ENCODE measurements at places on chromosomes 13 and 19.

- DNase-seq: no peak
Measured at GRCh38 chr13:98976338-98976737, 1.5 kb downstream of the DOCK9 start.

- no peak for DNase-seq
Measured at GRCh38 chr13:20043207-20043925, 84.8 kb downstream of the ZMYM2 start.

DNA sequence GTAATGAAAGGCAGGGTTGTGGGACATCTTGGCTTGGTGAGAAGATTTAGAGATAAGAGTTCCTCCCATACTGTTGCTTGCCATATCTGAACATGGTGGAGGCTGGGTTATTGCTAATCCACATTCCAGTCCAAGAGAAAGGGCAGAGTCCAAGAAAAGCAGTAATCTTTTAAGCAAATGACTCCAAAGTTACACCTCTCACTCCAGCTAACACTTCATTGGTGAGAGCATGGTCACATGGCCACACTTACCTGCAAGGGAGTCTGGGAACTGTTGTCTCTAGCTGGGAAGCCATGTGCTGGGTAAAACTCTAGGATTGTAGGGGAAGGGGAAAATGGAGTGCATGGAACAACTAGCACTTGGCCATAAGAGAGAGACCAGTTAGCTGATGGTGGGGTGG, 5.6 kb downstream of the C19orf81 start:
- no peak for DNase-seq

- DNase-seq: no peak
Measured at GRCh38 chr19:31326329-31327028, 22.8 kb downstream of the TSHZ3 start.

DNA sequence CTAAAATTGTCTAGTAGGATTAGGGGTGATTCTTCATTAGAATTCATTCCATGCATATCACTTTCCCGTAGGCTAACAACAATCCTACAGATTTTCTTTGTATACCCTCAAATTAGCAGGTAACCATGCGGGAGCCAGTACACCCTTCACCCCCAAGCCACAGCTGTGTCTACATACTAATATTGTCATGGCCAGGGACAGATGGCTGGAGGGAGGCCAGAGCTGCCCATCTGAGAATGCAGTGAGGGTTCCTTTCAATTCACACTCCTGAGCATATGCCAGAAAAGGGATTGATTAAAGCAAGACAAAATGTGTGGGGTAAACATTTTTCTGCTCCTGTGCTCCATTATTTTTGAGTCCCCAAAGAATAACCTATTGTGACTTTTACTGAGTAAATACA, 68.9 kb downstream of the FREM2 start:
- DNase-seq: no peak

- peak; percentile 13 for DNase-seq
Measured at GRCh38 chr13:106523576-106523975, 11.9 kb downstream of the EFNB2 start.

- no peak for DNase-seq
Measured at GRCh38 chr19:55958356-55958755, 10.7 kb downstream of the NLRP8 start.

GRCh38 chr19:6800991-6801484, 28.5 kb downstream of the VAV1 start:
- no peak for DNase-seq

DNA sequence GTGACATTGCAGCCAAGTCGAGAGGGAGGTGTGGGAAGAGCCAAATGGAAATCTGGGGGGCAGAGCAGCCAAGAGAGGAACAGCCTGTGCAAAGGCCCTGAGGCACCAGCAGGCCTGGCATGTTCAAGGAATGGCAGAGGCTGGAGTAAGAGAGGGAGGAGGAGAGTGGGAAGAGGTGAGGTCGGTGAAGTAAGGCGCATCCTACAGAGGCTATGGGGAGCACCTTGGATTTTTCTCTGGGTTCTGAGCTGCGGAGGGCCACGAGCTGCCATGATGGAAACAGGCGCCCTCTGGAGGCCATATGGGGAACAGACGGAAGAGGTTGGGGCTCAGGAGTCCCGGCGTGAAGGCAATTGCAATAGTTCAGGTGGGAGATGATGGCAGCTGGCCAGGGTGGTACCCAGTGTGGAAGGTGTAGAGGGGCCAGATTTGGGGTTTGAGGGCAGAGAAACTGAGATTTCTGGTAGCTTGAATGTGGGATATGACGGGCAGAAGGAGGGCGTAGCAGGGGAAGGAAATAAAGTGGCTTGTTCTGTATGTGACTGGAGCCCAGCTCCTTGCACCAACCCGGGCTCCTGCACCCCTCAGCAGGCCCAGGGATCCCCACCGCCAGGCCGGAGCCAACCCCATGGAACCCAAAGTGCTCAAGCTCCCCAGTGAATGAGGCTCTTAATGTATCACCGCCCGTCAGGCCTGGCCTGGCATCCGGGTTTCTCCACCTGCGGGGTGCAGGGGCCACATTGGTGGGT, 20.5 kb upstream of the STRN4 start:
- DNase-seq: no peak

DNA sequence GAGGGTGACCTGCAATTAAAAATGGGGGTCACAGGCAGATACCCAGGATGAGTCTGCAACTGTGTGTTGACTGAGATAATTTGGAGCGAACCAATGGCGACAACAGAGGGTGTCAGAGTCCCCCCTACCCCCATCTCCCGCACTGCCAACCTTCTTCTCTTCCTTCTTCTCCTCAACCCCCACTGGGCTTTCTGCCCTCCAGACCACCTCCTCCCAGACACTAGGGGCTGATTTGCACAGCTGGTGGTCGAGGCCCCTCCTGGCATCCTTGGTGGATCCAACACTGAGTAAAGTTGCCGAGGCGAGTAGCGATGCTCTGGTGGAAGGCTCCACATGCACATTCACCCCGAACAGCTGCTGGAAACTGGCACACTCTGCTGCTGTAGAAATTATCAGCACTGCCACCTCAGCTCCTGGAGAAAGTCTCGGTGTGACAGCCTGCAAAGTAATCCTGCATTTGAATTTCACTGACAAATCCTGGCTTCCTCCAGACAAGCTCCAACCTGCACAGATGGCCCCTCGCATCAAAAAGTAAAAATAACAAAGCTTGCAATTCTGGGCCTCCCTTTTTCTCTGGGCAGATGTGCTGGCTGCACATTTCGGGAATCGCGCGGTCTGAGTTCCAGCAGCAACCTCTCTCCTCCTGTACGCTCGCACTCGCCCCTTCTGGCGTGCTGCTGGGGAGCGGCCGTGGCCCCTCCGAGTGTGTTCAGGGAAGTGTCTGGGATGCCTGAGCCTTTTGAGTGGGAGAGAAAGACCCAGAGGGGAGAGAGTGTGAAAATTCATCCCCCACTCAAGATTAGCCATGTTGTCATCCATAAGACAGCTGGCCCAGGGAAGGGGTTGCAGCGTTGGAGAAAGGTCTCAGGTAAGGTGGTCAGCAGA, 28.5 kb downstream of the CCNE1 start:
- no peak for DNase-seq

GRCh38 chr13:99390601-99391000, 83.4 kb upstream of the GPR183 start:
- no peak for DNase-seq

DNA sequence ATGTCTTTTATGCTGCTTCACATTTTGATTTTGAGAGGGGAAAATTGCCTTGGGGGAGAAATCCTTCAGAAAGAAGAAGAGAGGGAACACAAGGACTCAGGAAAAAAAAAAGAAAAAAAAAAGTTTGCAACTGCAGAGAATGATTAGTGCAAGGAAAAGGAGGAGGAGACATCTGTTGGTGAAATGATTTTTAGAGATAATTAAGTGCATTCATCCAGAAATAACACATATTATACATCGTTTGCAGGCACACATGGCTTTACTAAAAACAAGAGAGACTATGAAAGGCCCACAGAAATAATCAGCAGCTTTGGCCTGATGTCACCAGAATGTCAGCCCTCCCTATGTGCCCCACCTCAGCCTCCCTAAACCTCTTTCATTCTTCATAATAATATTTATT, 1058.2 kb downstream of the PCDH9 start:
- no peak for DNase-seq

DNA sequence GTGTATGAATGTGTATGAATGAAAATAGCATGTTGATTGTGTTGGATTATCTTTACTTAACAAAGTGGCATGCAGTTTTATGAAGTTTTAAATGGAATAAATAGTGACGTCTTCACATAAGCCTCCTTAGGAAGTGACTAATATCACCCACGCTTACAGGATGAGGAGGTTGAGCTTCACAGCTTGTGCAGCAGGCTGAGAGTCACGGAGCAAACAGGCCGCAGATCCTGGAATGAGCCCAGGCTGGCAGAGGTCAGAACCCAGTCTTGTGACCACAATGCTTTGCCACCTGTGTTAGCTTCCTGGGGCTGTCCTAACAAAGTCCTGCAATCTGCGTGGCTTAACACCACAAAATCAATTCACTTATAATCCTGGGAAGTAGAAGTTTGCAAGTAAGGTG, 20.8 kb downstream of the LAIR2 start:
- no peak for DNase-seq

- DNase-seq: no peak
Measured at GRCh38 chr13:104318121-104318520, 1251.9 kb upstream of the SLC10A2 start.

DNA sequence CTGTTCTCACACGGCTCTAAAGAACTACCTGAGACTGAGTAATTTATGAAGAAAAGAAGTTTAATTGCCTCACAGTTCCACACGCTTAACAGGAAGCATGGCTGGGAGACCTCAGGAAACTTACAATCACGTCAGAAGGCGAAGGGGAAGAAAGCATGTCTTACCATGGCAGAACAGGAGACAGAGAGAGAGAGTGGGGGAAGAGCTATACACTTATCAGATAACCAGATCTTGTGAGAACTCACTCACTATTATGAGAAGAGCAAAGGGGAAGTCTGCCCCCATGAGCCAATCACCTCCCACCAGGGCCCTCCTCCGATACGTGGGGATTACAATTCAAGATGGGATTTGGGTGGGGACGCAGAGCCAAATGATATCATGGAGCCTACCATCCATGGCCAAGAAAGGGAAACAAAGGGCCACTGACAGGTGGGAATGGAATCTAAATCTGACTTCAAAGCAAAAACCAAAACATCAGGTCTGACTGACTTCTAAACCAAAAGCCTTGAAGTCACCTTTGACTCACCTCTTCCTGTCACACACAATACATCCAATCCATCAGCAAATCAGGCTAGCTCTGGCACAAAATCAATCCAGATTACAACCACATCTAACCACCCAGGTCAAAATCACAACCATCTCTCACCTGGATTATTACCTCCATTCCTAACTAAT, 189.7 kb downstream of the ENOX1 start:
- no peak for DNase-seq

DNA sequence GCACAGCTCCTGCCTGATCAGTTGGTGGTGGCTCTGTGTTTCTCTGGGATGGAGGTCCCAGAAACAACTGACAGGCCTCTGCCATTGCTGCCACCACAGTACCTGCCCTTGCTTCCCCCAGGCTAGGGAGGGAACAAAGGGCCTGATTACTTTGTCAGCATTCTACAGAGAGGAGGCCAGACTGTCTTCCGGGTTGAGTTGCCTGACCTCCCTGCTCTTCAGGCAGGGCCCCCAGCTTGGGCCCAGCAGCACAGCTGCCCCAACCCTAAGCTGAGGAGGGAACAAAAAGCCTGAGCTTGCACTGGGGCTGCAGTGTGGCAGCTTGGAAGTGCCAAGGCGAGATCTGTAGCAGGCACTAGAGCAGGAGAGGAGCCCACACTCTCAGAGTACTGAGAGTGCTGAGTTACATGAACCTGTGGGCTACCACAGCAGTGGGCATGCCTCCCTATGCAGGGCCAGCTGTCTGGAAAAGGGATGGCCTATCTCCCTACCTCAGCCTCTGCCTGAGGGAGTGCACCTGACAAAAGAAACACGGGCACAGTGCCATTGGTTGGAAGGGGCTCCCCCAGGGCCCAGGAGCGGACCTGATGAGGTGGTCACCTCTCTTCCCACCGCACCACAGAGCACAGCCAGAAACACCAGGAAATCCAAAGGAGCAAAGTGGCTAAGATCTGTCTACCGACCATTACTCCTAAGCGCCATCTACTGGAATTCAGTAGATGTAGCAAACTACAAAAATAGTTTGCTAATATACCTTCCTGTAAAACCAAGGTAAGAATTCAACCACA, 24.4 kb downstream of the SLC25A15 start:
- DNase-seq: no peak

DNA sequence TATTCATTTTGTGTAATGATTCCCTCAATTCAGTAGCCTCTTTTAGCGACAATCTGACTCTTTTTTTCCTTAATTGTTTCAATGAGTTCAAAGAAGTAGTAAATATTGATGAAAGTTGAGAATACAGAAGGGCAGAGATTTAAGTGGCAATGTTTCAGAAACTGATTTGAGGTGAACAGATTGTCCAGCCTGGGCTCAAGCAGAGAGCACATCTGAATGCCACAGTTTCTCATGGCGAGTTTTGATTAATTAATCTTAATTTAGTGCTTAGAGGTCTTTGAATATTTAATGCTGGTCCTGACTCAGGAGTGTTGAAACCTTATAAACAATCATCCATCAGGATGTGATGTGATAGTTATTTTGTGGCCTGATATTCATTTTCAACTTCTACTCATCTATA, 890.7 kb upstream of the SLITRK6 start:
- DNase-seq: no peak

DNA sequence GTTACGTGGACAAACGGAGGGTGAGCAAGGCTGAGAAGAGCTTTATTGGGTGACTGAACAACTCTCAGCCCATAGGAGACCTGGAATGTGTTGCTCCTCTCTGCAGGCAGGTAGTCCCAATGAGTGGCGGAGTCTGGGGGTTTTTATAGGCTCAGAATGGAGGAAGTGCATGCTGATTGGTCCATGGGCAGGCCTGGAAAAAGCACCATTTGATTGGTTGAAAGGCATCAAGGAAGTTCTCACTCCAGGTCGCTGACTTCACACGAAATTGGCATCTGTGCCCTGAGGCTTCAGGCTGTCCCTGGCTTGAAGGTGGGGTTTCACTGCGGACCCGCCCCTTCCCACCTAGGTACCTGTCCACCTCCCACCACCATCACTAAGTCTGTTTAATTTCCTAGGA, 65.4 kb downstream of the SPATA13 start:
- no peak for DNase-seq

DNA sequence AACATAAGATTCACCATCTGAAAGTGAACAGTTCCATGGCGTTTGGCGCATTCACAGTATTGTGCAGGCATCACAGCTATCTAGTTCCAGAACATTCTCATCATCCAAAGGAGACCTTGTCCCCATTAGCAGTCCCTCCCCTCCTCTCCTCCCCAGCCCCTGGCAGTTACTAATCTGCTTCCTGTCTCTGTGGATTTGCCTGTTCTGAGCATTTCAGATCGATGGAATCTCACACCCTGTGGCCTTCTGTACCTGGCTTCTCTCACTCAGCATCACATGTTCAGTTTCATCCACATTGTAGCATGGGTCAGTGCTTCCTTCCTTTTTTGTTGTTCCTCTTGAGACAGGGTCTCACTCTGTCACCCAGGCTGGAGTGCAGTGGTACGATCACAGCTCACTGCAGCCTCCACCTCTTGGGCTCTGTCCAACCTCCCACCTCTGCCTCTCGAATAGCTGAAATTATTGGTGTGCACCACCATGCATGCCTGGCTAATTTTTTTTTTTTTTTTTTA, 34.6 kb downstream of the CRTC1 start:
- DNase-seq: no peak

GRCh38 chr19:7505288-7505681, 10.6 kb upstream of the ZNF358 start:
- DNase-seq: no peak
